ENCODE measurements at places on chromosomes 12 and 14.

DNA sequence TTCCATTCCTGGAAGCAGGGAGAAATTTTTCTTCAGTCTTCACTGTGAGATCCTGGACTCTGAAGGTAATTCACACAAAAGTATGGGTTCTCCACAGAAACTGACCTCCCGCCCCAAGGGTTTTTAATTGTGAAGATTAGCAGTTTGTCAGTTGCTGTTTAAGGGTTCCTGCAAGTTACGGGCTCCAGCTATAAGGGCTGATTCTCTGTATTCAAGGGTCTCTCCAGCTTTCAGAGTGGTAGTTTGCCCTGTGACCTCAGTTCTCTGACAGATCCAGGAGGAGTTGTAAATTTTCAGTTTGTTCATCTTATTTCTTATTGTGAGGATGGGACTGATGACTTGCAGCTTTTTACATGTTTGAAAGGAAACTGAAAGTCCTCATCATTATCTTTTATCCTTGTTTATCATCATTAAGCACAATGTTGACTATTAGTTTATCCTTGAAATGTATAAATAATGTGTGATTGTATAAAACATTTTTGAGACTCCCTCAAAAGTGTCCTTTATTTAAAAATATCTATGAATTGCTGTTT is 110.9 kb downstream of the SCAF11 start:
- DNase-seq: no peak

GRCh38 chr12:124436366-124436765 is 131.0 kb downstream of the NCOR2 start:
- DNase-seq: no peak

- DNase-seq: no peak
Measured at GRCh38 chr12:96471368-96472050, 17.9 kb upstream of the CFAP54 start.

- DNase-seq: no peak
Measured at GRCh38 chr12:12646483-12647072, 34.9 kb downstream of the CREBL2 start.

- no peak for DNase-seq
Measured at GRCh38 chr12:45774508-45775162, 45.1 kb downstream of the ARID2 start.

DNA sequence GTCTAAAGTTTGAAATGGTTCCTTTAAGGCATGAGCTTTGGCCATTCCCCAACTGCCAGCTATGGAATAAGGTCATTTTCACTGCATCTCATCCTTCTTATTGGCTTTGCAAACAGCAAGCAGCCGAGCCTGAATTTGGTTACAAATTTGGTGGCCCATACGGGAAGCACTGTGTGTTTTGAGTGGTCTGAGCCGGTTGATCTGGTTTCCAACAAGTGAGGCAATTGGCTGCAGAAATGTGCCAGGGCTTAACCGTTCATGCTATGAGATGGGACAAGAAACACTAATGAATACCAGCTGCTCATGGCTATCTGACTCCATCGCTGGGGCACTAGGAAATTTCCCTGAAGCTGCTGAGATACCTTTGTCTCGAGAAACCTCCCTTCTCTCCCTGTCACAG is 9.3 kb downstream of the EDDM3A start:
- DNase-seq: no peak

DNA sequence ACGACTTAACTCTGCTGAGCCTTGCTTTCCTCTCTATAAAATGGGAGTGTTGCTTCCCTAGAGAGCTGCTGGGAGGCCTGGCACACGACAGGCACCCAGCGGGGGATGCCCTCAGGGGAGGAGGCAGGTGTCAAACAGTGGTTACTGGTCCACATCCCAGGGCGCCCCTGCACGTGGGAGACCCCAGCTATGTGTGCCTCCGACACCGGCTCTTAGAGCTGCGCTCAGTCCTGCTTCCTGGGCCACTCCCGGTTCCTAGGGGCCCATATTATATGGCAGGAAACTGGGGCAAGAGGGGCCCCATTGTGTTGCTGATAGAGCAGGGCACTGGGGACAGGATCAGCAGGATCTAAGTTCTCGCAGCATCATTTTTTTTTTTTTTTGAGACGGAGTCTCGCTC is 47.3 kb downstream of the CHGA start:
- no peak for DNase-seq

DNA sequence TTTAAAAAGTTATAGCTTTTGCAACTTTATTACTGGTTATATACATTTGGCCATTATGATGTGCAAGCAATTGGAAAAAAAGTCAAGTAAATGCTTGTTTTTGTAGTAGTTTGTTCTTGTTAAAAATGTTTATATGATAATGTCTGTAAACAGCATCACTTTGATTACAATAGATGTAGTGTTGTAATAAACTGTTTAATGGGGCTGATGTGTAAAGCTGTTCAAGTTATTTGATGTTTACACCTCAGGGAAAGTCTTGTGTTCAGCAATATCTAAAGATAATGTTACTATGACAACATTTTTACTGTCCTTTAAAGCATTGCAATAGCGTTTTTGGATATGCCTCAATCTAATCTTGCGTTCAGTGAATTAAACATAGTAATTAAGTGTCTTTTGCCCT is 30.4 kb downstream of the CPSF6 start:
- DNase-seq: no peak

DNA sequence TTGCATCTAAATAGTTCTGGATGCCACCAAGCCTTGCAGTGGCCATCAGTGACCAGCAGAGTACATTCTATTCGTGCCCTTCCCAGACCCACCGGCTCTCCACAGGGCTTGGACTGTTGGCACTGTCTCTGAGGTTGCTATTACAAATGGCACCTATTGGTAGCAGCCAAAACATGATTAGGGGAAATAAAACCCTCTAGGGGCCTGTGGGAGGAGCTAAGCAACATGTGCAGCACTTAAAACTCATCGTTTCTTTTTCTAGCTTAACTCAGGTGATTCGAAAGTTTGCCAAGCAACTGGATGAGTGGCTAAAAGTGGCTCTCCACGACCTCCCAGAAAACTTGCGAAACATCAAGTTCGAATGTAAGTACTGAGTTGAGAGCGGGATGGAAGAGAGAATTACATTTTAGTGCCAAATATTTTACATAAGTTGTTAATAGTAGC is 65.4 kb upstream of the RIC8B start:
- DNase-seq: no peak

DNA sequence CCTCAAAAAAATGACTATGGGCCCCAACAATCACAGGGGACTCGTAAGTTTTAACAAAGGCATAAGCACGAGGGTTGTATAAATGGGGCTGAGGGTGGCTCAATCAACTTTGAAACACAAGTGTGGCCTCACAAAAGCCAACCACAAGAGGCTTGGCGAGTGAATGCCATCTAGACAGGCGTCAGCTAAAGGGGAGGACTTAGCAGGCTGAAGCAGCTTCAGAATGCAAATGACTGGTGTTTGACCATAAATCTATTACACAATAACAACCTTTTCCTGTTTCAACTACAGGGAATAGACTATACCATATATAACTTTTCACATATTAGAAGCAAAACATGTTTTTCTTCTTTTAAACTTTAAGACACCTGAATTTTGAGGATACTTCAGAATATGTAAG is 777.9 kb downstream of the FSCB start:
- no peak for DNase-seq

DNA sequence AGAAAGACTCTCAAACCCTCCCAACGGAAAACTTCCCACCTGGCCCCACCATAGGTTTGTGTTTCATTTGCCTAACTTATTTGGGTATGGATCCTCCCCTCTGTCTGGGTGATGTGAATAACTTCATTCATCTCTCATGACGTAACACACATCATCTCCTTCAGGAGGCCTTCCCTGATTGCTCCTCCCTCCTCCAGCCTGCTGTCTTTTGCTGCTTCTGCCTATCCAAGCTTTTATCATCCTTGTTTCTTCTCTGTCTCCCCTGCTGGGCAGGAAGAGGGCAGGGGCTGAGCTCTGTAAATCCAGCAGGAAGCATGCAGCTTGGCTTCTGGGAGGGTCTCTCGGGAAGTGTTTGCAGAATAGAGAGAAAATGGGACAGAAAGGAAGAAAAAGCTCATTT is 766.0 kb upstream of the TBX3 start:
- DNase-seq: no peak

DNA sequence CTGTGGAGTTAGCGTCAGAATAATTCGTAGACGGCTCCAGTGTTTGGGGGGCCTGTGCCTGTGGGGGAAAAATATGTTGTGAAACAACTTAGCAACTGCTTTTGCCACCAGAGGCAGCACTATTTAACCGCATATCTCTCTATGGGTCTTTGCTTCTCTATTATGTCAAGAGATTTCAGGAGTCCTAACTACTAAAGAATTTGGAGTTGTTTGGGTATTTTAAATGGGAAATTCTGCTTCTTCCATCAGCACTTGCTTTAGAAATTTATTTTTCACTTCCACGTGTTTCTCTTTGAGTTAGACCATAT is 594 bp upstream of the CLEC14A start:
- DNase-seq: no peak

- DNase-seq: peak; percentile 76
Measured at GRCh38 chr12:55736780-55737580, 5.9 kb upstream of the GDF11 start.

GRCh38 chr12:122166422-122167349 is 7.3 kb downstream of the IL31 start:
- DNase-seq: no peak

DNA sequence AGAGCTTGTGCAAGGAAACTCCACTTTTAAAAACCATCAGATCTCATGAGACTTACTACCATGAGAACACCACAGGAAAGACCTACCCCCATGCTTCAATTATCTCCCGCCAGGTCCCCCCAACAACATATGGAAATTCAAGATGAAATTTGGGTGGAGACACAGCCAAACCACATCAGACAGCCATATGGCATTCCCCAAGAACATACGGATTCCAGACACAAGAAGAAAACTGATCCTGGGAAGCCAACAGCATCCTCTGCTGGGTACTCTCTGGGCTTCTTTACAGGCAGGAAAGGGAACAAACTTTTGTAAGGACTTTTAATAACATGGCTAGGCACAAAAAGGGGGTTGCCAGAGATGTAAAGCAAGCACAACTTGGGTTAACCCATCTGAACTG is 127.2 kb downstream of the TMEM132C start:
- no peak for DNase-seq

GRCh38 chr14:79256380-79256779 is 954.9 kb downstream of the DIO2 start:
- DNase-seq: no peak

DNA sequence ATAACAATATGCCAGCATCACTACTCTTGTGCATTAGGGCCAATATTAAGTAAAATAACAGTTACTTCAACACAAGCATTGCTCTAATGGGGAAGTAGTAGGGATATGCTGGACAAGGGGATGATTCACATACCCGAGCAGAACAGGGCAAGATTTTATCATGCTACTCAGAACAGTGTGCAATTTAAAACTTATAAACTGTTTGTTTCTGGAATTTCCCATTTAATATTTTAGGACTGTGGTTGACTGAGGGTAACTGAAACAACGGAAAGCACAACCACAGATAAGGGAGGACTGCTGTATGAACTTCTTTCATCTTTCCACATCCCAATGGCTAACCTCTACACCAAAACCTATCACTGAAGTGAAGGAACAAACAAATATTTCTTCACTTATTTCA is 36.8 kb downstream of the SARNP start:
- no peak for DNase-seq

DNA sequence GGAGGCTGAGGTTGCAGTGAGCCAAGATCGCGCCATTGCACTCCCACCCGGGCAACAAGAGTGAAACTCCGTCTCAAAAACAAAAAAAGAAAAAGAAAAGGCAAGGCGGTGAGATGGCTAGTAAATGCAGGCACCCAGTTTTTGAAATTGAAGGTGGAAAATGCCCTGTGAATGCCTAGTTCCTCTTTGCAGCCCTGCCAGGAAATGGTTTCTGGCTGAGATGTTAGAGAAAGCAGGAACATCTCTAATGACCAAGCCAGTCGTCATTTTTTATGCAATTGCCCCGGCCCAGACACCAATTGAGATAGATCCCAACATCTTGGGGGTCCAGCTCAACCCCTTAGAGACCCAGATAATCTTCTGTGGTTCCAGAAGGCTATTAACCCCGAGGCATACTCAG is 17.0 kb downstream of the SLC8A3 start:
- no peak for DNase-seq

GRCh38 chr14:31837031-31837430 is 240.1 kb upstream of the ARHGAP5 start:
- DNase-seq: no peak

DNA sequence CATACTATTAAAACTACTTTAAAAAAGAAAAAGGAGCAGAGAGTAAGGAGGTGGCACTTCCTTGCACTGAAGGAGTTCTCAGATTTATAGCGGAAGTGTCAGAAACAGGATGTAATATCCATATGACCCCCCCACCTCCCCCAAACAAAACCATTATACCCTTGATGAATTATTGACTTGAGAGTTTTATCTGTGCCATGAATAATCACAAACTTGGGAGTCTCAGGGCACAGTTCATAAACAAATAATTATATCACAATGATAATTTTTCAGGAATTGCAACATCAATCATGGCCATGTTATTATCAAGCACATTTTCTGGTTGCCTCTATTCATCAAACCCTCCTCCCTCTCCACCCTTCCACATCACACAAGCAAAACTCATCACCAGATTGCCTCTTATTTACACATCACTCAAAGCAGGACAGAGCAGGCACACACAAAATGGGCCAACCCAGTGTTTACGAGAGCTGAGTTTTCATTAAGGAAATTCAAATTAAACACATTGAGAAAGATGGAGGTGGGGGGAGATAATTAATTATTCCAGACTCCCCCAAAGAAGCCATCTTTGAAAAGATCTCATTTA is 141.4 kb downstream of the EGLN3 start:
- no peak for DNase-seq

GRCh38 chr12:99658671-99659349 is 11.3 kb downstream of the GARIN6 start:
- DNase-seq: no peak

DNA sequence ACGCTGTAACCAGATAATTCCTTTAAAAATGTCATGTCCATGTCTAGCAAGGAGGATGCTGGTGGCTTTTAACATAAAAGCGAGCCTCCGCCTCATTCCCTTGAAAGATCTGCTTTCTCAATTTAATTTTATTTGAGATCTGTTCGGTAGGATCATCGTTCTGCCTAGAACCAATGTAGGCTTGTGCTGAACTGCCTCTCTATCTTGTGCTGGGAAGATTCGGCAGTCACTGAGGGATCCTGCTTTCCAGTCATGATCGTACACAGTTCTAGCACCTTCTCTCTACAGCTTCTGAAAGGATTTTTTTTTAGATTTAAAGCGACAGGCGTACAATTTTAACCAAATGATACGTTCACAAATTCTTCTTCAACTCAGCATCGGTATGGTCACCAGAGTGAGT is 54.3 kb downstream of the PEBP1 start:
- peak; percentile 77 for DNase-seq

GRCh38 chr12:1297206-1297605 is 297.2 kb downstream of the FBXL14 start:
- no peak for DNase-seq

GRCh38 chr14:22210906-22211305 is 378.1 kb downstream of the DAD1 start:
- no peak for DNase-seq

GRCh38 chr14:71824816-71825215 is 107.4 kb upstream of the RGS6 start:
- DNase-seq: no peak

GRCh38 chr12:126038434-126038833 is 973.2 kb downstream of the AACS start:
- no peak for DNase-seq
